Stimulated activated CD4-positive, alpha-beta T cell treated with anti-CD3 and anti-CD28 coated beads, Interleukin-4, amount 100 ng/mL, for 24 hours (primary cell): ENCODE measurements at places on chromosomes 1 and 21.

- DNase-seq = no peak
These were observed 21.3 kb upstream of the KCNAB2 start for GRCh38 chr1:6024376-6024775.

GRCh38 chr1:185681034-185681633 lies 53.1 kb upstream of the HMCN1 start:
- peak; percentile 17 for DNase-seq

GRCh38 chr1:15886611-15887167 lies 39.2 kb downstream of the SPEN start:
- DNase-seq = no peak

DNA sequence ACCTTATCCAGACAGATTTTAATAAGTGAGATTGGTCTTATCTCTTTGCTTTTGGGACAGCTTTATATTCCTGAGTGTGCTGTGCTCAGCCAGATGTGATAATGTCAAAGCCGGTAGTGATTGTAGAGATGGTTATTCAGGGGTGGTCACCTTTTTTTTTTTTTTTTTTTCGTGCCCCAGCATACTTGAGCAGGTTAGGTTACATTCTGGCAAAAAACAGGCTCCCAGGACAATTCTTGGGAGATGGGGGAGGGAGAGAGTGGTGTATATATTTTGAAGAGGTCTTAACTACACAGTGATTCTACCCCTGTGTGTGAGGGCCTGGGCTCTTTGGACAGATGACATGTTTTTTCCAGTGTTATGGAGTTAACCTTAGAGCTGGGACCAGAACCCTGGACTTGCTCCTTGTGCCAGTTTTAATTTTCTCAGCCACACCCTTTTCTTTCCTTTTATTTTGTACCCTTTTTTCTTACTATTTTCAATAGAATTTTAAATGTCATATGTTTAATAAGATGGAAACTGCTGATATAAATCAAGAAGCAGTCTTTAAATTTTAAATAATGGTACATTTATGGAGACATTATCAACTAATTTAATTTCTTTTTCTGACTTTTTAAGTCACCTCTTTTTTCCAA lies 88.4 kb downstream of the DYRK1A start:
- DNase-seq = no peak

- no peak for DNase-seq
These were observed 296.8 kb upstream of the ZP4 start for GRCh38 chr1:238187575-238187949.

DNA sequence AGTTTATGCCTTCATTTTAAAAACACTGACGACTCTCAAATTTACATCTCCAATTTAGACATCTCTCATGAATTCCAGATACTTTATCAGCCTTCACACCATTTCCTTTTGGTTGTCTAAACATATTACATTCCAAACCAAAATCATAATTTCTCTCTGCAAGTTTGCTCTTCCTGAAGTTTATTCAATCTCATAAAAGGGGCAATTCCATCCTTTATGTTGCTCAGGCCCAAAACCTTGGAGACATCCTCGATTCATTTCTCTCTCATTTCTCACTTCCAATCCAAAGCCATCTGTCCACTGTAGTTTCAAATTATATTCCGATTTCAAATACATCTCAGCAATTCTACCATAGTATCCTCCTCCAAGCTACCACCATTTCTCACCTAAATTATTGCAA lies 74.0 kb downstream of the FYB2 start:
- no peak for DNase-seq

GRCh38 chr1:47178654-47179016 lies 11.2 kb downstream of the PDZK1IP1 start:
- no peak for DNase-seq

DNA sequence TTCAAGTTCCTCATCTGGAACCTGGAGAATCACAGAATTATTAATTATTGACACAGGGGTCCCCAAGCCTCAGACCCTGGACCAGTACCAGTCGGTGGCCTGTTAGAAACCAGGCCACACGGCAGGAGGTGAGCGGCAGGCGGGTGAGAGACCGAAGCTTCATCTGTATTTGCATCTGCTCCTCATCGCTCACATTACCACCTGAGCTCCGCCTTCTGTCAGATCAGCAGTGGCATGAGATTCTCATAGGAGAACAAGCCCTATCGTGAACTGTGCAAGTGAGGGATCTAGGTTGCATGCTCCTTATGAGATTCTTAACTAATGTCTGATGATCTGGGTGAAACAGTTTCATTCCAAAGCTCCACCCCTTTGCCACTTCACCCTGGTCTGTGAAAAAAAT lies 125.9 kb downstream of the C1orf21 start:
- no peak for DNase-seq

GRCh38 chr1:86436041-86436440 lies 12.1 kb downstream of the CLCA2 start:
- no peak for DNase-seq

- no peak for DNase-seq
These were observed 595.5 kb downstream of the RWDD3 start for GRCh38 chr1:95829556-95829955.

- no peak for DNase-seq
These were observed 24.7 kb downstream of the NPHP4 start for GRCh38 chr1:5967351-5968160.

DNA sequence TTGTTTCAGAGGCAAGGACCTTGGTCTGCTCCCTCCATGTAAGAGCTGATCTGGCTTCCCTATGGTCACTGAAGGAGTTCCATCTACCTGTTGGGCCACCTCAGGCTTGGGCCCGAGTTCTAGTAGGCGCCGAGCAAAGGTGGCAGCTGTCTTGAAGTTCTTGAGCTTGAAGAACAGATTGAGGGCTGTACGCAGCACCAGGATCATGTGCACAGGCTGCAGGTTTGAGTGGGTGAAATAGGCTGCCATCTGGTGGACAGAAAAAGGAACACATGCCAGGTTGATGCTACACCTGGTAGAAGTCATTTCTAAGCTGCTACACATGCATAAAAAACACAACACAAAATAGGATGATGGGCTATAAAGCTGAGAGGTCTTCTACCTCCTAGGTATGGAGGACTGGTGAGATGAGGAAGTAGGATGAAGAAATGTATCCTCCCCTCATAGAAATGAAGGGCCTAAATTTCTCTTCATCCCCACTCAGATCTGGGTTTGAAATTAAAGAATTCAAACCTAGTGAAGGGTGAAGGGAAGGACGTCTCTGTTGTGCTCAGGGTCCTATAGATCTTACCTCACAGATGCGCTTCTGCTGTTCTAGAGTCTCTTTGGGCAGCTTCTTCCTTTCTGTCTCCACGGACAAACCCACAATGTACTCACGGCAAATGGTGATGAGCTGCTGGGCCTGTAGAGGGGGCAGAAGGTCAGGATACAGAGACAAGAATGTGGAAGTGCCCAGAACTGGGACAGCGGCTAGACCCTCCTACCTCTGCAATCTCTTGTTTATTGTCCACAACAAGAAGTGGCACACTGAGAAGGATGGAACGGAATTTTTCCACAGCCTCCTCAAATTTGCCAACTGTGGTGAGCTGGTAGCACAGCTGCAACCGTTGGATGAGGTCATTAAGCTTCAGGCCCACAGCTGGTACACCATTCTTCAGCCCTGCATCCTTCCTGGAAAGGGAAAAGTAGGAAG lies 6.6 kb upstream of the PEX19 start:
- DNase-seq = peak; percentile 69

- DNase-seq = no peak
These were observed 111.3 kb downstream of the GLIS1 start for GRCh38 chr1:53627666-53628065.

- no peak for DNase-seq
These were observed 498.2 kb upstream of the NR5A2 start for GRCh38 chr1:199529324-199529723.

- DNase-seq = no peak
These were observed 13.5 kb downstream of the ZYG11A start for GRCh38 chr1:52856026-52856425.

DNA sequence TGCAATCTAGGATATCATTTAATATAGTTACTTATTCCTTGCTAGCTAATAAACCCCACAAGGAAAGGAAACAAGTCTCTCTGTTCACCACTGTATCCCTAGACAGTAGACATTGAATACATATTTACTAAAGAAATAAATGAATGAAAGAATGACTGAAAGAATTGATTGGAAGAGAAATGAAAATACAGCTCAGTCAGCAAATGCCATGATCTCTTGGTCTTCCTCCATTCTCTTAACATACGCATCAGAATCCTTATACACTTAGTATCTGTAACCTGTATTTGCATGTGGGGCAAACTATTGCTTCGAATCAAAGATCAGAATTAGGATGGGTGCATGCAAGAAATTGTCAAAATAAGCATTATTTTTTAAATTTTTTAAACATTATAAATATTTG lies 500.8 kb upstream of the ADGRL2 start:
- DNase-seq = no peak

DNA sequence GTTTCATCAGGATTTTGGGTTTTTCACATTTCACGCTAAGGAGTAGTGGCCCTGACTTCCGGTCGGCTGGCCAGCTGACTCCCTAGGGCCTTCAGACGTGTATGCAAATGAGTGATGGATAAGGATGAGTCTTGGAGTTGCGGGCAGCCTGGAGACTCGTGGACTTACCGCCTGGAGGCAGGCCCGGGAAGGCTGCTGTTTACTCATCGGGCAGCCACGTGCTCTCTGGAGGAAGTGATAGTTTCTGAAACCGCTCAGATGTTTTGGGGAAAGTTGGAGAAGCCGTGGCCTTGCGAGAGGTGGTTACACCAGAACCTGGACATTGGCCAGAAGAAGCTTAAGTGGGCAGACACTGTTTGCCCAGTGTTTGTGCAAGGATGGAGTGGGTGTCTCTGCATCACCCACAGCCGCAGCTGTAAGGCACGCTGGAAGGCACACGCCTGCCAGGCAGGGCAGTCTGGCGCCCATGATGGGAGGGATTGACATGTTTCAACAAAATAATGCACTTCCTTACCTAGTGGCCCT lies 23.1 kb upstream of the TNFRSF1B start:
- peak; percentile 47 for DNase-seq

- no peak for DNase-seq
These were observed 23.1 kb upstream of the PDE4B start for GRCh38 chr1:65769636-65770035.

- no peak for DNase-seq
These were observed 23.1 kb upstream of the DNASE2B start for GRCh38 chr1:84374991-84375696.
